ENCODE measurements at places on chromosomes 5 and 9.

GRCh38 chr5:145976431-145977155, 40.2 kb downstream of the SH3RF2 start:
- no peak for DNase-seq

DNA sequence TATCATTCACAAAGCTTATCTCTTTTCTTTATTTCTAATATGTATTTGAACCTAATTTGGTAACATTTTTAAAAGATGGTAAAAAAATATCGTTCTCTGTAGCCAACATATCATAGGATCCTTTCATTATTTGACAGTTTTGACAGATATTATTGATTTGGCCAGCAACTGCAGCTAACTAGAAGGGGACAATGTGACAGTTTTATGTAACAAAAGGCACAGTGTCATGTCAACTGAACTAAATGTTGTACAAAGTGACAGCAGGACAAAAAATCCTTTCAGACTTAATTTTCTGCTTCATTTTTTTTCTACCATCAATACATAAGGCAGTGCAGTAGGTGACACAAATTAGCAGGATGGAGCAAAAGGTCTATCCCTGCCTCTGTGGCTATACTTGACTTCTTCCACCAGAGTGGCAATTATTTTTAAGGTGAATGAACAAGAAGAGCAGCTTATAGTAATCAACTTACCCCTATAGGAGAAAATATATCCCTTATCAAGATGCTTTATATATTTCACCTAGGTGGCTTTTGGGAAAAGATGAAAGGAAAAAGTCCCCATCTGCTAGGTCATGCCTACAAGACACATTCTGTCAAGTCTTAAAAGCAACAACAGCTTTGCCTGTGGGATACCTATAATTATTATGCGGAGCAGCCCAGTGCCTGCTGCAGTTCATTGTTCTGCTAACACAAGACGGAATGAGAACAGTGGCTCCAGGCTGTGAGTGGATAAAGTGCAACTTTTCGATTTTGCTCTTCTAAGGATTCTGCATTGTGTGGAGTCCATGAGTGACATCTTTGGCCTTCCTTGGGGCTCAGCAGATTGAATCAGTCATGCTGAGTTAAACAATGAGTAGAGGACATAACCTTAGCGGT, 694.9 kb downstream of the ISL1 start:
- DNase-seq: no peak

- no peak for DNase-seq
Observed at GRCh38 chr5:127038550-127038949, 8.2 kb upstream of the MARCHF3 start.

DNA sequence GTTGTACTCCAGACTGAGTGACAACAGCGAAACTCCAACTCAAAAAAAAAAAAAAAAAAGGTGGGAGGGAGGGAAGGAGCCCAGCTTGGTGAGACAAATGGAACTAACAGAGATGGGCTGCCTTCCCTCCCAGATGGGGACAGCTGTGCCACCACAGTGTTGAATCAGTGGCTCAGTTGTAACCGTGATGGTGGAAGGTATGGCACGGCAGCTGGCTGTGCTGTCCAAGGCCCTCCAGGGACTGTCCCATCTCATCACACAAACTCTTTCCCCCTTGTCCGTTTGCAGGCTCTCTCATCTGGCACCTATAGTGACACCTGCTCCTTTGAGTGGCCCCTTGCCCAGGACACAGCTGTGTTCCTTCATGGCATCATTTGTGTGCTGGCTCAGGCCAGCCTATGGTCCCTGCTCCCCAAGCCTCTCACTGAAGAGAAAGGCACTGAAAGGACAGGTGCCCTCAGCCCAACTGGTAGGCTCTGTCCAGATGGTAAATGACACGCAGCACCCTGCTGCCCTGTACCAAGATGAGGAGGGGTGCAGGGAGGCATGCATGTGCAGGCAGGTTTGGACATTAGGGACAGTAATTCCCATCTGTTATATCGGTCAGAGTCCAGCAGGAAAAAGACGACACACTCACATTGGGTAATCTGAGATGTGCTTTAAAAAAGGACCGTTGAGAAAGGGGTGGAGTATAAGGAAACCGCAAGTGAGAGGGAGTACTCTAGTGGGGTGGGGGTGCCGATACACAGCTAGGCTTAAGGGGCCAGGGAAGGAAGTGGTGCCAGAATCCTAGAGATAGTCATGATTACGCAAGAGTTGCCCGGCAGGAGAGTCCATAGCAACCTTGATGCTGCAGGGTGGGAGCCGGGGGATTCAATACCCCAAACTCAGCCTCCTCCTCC, 4.3 kb downstream of the SMIM33 start:
- DNase-seq: no peak

DNA sequence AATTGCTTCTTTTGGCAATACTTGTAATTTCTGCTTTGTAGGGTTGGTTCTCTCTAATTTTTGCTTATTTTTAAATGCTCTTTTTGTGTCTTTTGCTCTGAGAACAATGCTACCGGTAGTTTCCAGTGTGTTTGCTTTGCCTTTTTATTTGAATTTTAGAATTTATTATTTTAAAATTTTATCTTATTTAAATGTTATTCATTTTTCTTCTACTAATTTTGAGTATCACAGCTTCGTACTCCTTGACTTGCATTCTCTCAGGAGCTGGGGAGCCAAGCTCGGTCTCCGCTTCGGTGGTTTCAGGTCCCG, 45.9 kb downstream of the ANXA2R start:
- DNase-seq: no peak

GRCh38 chr5:67752357-67752708, 463.2 kb upstream of the PIK3R1 start:
- no peak for DNase-seq

GRCh38 chr9:76751001-76751400, 13.2 kb upstream of the PCA3 start:
- DNase-seq: no peak

Measured in stimulated activated naive CD8-positive, alpha-beta T cell treated with anti-CD3 and anti-CD28 coated beads, Interleukin-15, amount 100 ng/mL, for 72 hours (primary cell).